GM19239 (cell line): ENCODE measurements at places on chromosomes 7 and 10.

- no peak for DNase-seq
Observed at GRCh38 chr10:51308116-51308515, 233.8 kb downstream of the PRKG1 start.

DNA sequence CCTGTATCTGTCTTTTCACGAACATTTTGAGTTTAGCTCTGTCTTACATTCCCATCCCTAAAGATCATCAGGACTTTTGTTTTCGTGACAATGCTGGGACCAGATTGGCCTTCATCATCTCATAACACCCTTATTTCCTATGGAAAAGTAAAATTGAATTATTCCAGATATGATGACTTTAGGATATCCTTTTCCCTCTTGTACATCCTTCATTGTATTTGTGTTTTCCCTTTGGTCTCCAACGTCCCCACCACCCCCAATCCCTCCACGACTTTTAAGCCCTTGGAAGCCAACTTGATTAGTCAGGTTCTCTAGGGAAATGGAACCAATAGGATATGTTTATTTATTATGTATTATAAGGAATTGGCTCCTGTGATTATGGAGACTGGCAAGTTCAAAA lies 167.6 kb downstream of the ARL4A start:
- DNase-seq: no peak

DNA sequence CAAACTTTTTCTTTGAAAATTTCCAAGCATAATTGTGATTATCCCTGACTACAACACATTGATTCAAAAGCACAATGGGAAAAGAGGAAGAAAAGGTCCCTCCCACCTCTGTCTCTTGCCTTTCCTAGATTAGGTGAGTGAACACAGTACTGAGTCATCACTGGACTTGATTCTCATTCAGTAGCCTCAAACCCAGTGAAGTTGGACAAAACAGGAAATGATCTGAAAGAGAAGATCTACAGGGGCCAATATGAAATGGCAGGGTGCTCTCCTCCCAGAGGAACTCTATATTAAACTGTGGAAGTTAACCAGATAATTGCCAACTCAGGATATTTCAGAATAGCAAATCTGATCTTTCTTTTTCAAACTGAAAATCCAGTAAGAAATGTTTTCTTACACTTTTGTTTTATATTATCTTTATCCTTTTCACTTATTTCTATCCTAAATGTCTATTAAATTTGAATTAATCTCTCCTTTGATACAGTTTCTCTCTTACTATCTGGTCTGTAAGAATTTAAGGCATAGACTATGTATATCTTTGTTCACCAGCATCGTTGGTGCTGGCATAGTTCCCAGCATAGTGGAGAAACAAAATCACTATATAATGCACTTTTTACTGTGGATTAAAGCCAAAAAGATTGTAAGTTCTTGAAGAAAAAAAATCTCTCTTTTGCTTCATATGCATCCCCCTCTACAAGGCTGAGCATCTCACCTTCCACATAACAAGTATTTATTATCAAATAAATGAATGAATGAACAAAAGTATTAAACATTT lies 41.4 kb upstream of the IKZF1 start:
- no peak for DNase-seq

DNA sequence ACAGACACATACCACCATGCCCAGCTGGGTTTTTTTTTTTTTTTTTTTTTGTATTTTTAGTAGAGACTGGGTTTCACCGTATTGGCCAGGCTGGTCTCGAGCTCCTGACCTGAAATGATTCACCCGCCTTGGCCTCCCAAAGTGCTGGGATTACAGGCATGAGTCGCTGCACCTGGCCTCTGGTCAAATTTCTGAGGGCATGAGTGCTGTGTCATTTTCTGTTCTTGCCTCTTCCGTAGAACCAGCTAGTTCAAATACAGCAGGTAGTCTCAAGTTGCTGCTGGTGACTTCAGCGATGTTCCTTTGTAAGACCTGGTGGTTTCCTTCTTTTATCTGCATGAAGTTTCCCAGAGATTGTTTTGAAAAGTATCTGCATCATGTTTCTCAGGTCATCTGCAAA lies 134.8 kb upstream of the SHH start:
- DNase-seq: no peak

DNA sequence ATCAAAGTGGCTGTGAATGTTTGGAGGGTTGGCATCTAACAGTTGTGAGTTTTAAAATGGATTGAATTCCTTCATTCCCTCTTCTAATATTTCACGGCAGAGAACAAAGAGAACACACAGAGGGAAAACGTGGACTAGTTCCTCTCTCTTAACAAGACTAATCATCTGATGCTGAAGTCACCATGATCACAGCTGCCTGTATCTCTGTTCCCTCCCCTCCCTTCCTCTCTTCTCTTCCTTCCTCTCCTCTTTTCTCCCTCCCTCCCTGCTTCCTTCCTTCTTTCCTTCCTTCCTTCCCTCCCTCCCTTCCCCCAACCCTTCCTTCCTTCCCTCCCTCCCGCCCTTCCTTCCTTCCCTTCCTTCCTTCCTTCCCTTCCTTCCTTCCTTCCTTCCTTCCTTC lies 10.0 kb upstream of the GJD4 start:
- no peak for DNase-seq

- DNase-seq: no peak
Observed at GRCh38 chr10:125441151-125441550, 241.8 kb downstream of the TEX36 start.

GRCh38 chr7:158281441-158281840 lies 306.2 kb downstream of the PTPRN2 start:
- no peak for DNase-seq
